D341Med (cell line): ENCODE measurements at places on chromosomes 4 and X.

DNA sequence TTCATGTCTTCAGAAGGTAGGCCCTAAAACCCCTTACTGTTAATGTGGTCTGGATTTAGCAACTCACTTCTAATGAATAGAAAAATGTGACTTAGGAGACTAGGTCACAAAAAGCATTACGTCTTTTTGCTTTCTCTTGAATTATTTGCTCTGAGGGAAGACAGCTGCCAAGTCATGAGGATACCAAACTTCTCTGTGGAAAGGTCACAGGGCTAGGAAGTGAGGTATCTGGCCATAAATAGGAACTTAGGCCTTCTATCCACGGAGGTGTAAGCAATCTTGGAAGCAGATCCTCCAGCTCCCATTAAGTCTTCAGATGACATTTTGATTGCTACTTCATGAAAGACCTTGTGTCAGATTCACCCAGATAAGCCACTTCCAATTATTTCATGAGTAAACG is 120.6 kb downstream of the JADE1 start:
- DNase-seq = no peak

DNA sequence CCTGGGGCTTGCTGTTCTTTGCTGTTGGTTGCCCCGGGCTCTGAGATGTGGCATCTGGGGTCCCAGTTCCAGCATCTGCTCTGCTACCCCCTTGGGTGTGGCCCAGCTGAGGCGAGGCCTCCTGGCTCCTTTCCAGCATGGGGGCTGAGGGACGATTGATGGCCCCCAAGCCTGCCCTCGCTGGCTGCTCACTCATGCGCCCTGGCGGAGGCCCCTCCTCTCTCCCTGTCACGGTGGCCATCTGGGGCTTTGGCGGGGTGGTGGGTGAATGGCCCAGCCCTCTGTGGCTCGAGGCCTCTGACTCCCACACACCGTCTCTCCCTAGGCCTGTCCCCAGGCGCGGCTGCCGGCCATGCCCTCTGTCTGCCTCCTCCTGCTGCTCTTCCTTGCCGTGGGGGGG is 1.8 kb downstream of the PLXNA3 start:
- DNase-seq = peak; percentile 43

DNA sequence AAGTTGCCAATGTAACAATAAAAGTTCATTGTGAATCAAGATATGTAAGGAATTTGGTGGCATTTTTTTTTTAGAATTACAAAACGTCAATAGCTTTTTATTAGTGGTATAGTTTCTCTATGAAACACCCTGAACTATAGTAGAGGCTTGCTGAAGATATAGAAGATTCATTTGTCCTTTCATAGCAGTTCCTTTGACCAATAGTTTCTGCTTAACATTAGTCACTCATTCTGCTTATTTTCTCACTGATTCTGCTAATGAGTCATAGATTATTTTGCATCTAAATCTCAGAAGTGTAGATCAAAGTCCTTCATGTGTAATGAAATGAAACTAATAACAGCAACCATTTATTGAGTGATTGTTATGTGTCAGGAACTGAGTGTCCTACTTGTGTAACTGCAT is 205.0 kb upstream of the TET2 start:
- no peak for DNase-seq

DNA sequence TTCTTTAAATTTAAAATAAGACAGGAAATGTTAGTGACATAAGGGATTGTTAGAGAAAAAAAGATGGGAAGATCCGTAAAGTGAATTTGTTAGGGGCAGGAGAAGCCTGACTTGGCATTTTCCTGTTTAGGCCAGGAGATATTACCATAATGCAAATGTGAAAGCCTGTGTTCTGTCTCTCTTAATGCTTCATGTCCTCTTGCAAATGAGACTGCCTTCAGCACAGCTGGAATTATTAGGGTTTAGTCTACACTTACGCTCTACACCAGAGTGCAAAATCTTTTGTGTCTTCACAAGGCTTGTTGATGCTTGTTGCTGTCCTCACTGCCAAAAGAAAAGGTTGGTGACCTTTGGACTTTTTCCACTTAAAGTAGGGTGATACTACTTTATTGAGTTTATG is 56.8 kb downstream of the JADE1 start:
- DNase-seq = no peak

GRCh38 chr4:152408514-152409327 is 127.2 kb downstream of the FBXW7 start:
- DNase-seq = peak; percentile 45

GRCh38 chr4:123405267-123405865 is 8.8 kb downstream of the SPRY1 start:
- DNase-seq = no peak

DNA sequence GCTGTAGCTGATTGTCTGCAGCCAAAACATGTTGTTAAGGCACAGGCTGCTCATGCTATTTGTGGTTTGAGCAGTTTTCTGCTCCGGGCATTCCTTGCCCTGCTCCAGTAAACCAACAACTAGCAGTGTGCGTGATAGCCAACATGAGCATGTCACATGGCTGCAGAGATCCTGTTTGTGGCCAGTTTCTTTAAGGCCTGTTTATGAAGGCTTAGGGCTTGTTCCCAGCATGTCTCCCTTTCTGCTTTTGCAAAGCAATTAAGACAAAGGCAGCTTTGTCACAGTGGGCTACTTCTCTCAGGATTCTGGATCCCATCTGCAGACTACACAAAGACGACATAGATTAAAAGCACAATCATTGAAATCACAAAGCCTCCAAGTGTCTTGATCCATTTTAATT is 160.5 kb downstream of the ZNF518B start:
- peak; percentile 26 for DNase-seq

- no peak for DNase-seq
Measured at GRCh38 chr4:20272411-20272872, 20.7 kb downstream of the SLIT2 start.

- DNase-seq = no peak
Measured at GRCh38 chr4:24192018-24192641, 302.3 kb upstream of the PPARGC1A start.

- DNase-seq = no peak
Measured at GRCh38 chr4:148238811-148239493, 203.3 kb downstream of the NR3C2 start.

DNA sequence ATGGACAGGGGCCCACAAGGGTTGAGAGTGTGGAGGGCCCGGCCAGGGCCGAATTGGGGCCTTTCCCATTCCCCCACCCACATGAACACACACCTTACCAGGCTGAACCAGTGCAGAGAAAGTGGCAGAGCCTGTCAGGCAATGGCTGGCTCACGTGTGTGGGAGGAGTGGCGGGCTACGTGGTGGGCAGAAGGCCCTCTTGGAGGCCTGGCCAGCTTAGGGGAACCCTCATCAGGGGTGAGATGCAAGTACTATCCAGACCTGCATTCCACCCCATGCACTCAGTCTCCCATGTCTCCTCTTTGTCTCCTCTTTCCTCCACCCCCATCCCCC is 965 bp downstream of the TCEAL4 start:
- no peak for DNase-seq

- DNase-seq = no peak
Measured at GRCh38 chr4:182916483-182917181, 554 bp downstream of the DCTD start.

GRCh38 chrX:95056901-95057300 is 1382.9 kb downstream of the FAM133A start:
- no peak for DNase-seq
